Stimulated activated CD4-positive, alpha-beta T cell treated with anti-CD3 and anti-CD28 coated beads, Interleukin-1b, Interleukin-23, amount 100 ng/mL, for 1 hour (primary cell): ENCODE measurements at places on chromosomes 16 and 17.

- DNase-seq = no peak
Measured at GRCh38 chr17:2042933-2043332, 1.1 kb downstream of the OVCA2 start.

- no peak for DNase-seq
Measured at GRCh38 chr17:75442168-75443103, 14.0 kb upstream of the TMEM94 start.

DNA sequence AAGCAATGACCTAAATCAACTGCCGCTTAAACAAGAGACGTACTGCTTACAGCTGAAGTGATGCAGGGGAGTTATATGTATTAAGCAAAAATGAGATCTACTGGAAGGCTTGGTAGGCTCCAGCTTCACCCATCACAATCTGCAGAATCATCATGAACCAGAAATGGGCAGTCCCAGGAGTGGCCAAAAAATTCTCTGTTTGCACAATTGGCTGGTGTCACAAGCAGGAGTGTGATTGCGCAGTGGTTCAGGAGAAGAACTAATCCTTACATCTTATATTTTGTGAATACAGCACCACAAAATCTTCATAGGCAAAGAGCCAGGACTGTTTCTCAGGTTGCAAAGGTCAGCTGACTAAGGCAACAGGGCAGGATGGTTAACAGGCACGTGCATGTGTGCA lies 75.9 kb downstream of the CES1 start:
- no peak for DNase-seq

DNA sequence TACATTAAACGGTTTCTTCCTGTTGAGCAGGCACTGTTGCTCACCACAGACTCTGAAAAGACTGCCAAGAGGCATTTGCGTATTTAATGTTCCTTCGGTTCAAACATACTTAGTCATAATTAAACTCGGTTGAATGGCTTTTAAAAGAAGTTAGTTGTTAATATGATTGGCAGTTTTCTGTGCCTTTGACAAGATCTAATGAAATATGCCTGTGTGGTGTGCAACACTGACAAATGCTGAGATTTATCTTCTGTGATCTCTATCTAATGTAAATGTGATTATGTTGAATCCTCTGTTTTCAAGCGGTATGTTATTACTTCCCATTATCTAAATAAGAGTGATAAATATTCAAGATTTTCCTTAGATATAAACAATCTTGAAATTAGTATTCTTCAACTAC lies 1046.6 kb downstream of the CDH8 start:
- no peak for DNase-seq

DNA sequence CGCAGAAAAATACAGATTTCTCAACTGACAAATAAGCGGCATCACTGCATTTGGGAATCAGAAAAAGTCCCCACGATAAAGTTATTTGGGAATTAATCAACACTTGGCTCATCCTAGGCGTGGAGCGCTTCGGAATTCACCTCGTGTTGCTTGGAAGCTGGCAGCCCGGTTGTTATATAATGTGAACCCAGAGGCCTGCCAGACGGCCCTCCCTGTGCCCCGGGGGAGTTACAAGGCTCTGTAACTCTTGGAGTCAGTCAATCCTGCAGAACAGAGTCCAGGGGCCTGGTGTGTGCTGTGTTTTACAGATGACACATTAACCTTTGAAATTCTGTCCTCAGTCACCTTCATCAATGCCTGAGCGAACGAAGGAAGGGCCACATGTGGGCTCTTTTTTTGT lies 111.1 kb downstream of the PITPNC1 start:
- DNase-seq = no peak

- no peak for DNase-seq
Measured at GRCh38 chr17:76672270-76672851, 28.8 kb upstream of the ST6GALNAC1 start.

GRCh38 chr17:71942626-71943025 lies 178.2 kb upstream of the SOX9 start:
- DNase-seq = no peak

DNA sequence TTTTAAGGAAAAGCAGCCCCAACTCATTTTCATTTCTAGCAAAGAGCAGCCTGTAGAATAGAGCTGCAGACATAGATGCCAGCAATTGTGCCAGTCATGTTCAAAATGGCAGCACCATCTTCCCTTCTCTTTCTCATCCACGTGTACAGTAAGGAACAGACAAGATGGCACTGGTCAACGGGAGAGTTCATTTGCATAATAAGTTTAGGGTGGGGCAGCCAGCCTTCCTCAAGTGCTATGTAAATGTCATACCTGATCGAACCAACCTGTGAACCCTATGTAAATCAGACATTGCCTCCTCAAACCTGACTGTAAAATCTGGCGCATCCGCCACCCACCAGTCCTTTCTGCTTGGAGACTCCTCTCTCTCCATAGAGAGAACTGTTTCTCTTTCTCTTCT lies 150.0 kb upstream of the CDH13 start:
- no peak for DNase-seq

GRCh38 chr16:22670551-22671041 lies 143.4 kb upstream of the HS3ST2 start:
- no peak for DNase-seq

- no peak for DNase-seq
Measured at GRCh38 chr16:3020247-3020603, at the start of gene TNFRSF12A. TNFRSF12A (plus strand) TSS chr16:3020368; CDS start chr16:3020398, 30 bp downstream.

DNA sequence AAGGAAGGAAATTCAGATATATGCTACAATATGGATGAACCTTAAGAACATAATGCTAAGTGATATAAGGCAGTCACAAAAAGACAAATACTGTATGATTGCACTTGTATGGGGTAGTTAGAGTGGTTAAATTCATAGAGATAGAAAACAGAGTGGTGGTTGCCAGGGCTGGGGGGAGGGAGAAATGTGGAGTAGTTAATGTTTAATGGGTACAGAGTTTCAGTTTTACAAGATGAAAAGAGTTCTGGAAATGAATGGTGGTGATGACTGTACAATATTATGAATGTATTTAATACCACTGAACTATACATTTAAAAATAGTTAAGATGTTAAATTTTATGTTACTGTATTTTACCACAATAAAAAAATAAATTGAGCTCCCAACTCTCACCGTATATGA lies 157.9 kb downstream of the TOX3 start:
- no peak for DNase-seq

- no peak for DNase-seq
Measured at GRCh38 chr17:40699853-40700252, 3.7 kb downstream of the KRT24 start.

GRCh38 chr17:68812876-68813584 lies 142.2 kb downstream of the ABCA8 start:
- no peak for DNase-seq
